ENCODE measurements at places on chromosomes 1 and 21.

DNA sequence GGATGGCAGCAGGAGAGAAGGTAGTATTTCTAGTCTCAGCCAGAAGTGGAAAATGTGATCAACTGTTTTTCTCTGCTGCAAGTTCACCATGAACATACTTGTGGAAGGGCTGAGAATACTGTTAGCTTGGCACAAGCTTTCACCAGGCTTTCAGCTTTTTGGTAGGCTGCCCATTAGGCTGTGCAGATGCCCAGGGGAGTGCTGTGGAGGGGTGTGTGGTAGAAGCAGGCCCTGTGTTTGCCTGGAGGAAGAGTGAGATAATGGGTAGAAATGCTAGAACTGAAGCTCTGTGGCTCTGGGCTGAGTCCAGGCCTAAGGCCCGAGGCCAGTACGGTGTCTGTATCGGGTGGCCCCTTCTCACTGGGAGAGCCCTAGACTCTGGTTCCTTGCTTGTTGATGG lies 9.8 kb downstream of the DNAJC6 start:
- no peak for DNase-seq

GRCh38 chr1:36223381-36223995 lies 755 bp upstream of the THRAP3 start:
- DNase-seq = no peak

DNA sequence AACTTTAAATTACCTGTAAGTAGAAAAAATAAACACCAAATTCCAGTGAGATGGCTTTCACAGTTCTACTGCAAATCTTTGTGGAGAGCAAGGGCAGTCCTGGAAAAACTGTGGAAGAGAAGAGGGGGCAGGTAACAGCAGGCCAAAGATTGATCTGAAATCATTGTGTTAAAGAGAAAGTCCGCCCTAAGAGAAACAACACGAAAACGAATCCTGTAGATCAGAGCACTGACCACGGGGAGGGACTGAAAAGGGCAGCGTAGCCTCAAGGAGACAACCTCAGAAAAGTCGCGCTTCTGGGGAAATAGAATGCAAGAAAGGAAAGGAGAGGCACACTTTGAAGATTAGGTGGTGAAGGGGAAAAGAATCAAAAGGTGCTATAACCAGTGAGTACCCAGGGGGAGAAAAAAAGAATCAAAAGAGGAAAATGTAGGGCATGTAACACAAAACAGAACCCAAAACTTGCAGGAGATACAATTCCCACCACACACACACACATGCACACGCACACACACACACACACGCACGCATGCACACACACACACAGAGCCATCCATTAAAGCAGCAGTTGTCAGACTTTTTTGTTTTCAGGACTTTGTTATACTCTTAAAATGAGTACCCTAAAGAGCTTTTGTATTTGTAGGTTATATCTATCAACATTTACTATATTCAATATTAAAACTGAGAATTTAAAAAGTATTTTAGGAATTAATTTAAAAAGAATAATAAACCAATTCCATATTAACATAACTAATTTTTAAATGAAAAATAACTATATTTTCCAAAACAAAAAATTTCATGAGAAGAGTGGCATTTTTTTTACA lies 28.0 kb upstream of the KLF17 start:
- DNase-seq = no peak

- no peak for DNase-seq
Observed at GRCh38 chr1:181250038-181250437, 161.5 kb downstream of the IER5 start.

DNA sequence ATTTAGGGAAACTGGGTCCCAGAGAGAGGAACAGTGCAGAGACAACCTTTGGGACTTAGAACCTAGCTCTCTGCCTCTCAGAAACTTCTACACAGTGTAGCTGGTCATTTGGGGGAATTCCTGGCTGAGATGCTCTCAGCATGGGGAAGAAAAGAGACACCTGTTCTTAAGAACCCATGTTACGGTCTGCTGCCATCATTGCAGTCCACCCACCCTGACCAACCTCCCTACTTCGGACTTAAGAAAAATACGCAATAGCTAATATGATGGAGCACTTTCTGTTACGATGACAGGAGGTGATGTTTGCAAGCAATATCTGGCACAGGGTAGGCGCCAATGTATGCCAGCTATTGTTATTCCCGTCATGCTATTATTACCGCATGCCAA lies 177.9 kb downstream of the IGSF21 start:
- no peak for DNase-seq

GRCh38 chr1:168689726-168690602 lies 39.0 kb downstream of the DPT start:
- DNase-seq = no peak

- DNase-seq = no peak
Observed at GRCh38 chr1:197173571-197174507, 27.4 kb upstream of the ASPM start.

GRCh38 chr1:156823210-156823790 lies 6.7 kb upstream of the SH2D2A start:
- no peak for DNase-seq

DNA sequence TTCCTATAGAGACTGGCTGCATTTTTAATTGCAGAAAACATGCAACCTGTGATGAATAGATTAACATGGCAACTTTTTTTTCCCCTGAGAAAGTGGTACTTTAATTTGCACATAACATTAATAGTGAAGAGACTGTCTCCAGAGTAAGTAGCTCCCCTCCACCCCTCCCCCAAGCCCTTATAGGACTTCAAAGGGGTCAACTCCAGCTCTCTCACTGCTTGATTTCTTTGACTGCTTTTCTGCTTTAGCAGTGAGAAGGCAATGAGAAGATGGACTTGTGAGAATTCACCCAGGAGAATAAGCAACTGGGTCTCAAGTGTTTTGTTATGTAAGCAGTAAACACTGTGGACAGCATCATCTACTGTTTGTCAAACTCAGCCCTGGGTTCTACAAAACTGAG lies 355.0 kb downstream of the CAMTA1 start:
- DNase-seq = no peak

- DNase-seq = no peak
Observed at GRCh38 chr1:165191087-165191486, 165.4 kb downstream of the LMX1A start.

DNA sequence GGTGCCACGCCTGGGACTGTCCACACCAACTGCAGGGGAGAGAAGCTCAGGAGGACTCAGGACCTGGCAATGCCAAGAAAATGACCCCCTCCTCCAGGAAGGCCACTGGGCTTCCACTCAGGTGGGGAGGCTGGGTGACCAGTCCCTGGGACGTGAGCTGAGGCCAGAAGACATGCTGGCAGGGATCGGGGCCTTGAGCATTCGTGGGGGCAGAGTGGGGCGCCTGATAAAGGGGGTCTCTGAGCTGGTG lies 15.3 kb upstream of the COL6A2 start:
- DNase-seq = no peak

- no peak for DNase-seq
Observed at GRCh38 chr1:151210830-151211229, 12.5 kb downstream of the PIP5K1A start.

- no peak for DNase-seq
Observed at GRCh38 chr1:2315674-2316450, 75.5 kb downstream of the MORN1 start.

- DNase-seq = no peak
Observed at GRCh38 chr1:65503427-65503826, 83.0 kb downstream of the LEPR start.

DNA sequence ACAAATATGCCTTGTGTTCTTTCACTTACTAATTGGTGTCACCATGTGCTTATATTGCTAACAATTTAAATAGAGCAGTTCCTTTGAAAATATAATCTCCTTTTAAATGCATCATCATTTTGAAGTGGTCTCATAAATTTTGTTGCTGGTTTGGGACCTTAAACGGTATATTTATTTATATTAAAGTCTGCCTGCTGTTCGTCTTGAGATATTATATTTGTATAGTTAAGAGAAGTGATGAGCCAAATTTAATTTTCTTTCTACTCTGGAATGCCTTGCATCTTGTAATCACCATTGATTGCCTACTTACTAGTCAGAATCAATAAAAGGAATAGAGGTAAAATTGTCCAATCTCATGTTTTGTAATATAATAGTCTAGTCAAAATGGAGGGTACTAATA lies 91.6 kb downstream of the NTNG1 start:
- DNase-seq = no peak
